ENCODE measurements at places on chromosomes 7 and 10.

DNA sequence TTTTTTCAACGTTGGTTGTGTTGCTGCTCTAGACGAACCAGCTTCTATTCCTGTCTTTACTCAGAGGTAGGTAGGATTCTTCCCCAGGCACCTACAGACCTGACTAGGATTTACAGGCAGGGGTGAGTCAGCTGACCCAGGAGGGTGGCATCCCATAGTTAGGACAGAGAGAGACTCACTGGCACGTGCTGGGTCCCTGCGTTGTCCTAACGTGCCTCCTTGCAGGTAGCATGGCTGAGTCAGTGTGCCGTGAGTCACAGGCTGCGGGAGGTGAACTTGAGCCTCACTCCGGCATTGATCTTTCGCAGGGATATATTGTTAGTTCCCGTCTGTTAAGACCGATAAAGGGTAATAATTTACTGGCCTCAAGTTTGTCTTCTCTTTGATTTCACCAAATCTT is 96.5 kb downstream of the PFKFB3 start:
- DNase-seq = no peak

DNA sequence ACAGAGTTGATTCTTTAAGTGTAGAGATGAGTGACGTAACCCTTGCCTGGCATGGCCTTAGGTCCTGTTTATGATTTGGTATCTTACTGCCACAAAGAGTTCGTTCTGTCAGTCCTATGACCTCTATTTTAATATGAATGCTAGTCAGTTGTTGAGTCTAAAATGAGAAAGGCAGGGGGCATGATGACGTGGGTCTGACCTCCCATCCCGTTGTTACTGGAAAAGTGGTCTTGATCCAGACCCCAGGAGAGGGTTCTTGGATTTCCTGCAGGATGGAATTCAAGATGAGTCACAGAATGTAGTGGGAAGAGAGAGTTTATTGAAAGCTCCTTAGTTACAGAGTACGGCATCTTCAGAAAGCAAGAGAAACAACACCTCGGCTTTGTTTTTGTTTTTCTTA is 317.0 kb upstream of the COBL start:
- DNase-seq = no peak

DNA sequence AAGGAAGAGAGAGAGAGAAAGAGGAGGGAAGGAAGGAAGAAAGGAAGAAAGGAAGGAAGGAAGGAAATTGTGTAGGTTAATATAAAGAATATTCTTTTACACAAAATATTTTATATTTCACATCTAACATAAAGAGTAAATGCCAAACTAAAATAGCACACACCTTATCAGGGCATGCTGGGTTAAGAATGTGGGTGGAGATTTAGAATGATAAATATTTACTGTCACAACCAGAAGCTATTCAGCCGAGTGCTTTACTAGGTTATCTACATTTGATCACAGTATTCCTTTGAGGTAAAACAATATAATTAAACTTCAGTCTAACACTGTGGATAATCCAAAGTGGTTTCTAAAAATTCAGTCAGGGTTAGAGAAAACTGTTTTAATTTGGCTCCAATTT is 103.3 kb downstream of the SEMA3A start:
- no peak for DNase-seq

GRCh38 chr10:4767033-4767814 is 58.8 kb upstream of the AKR1E2 start:
- DNase-seq = no peak

DNA sequence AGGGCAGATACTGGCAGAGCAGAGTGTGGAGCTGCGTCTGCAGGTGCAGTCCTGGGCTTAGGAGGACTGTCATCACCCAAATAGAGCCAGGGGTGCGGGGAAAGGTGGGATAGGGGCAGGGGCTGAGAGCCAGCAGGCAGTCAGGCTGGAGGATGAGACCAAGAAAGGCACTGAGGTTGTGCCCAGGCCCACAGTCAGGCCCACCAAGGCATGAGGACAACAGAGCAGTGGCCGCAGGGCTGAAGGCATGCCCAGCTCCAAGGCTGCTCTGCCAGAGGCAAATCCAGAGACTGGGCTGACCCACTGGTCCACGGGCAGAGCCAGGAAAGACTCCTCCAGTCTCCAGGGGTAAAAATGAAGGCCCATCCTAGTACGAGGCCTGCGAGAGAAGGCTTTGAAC is 24.4 kb upstream of the GATAD1 start:
- no peak for DNase-seq
